ENCODE measurements at places on chromosomes 7 and 10.
A peak's percentile ranks its signal among the peaks of the same experiment; 100 is the strongest.

DNA sequence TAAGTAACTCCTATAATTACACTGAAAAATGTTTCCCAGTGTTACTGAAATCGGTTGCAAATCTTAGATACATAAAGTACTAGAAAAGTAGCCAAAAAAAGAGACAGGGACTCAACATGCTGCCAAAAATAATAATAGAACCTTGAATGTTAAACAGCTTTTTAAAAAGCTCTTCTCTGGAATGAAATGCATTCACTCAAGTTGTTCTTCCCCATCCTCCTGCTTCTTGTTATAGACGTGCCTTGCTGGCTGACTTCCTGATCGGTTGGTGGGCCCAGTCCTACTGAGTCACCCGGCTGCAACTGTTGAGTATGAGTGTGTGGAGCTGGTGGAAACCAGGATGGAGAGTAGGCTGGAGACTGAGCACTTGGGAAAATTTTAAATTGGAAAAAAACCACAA is 30.6 kb upstream of the RAPGEF5 start:
- DNase-seq: no peak

- DNase-seq: no peak
These were observed 98.8 kb upstream of the ODAD2 start for GRCh38 chr10:28097633-28098032.

- DNase-seq: no peak
These were observed 28.0 kb upstream of the MCU start for GRCh38 chr10:72663971-72664370.

- peak; percentile 52 for DNase-seq
These were observed 207.9 kb upstream of the MYO3A start for GRCh38 chr10:25725917-25726716.

DNA sequence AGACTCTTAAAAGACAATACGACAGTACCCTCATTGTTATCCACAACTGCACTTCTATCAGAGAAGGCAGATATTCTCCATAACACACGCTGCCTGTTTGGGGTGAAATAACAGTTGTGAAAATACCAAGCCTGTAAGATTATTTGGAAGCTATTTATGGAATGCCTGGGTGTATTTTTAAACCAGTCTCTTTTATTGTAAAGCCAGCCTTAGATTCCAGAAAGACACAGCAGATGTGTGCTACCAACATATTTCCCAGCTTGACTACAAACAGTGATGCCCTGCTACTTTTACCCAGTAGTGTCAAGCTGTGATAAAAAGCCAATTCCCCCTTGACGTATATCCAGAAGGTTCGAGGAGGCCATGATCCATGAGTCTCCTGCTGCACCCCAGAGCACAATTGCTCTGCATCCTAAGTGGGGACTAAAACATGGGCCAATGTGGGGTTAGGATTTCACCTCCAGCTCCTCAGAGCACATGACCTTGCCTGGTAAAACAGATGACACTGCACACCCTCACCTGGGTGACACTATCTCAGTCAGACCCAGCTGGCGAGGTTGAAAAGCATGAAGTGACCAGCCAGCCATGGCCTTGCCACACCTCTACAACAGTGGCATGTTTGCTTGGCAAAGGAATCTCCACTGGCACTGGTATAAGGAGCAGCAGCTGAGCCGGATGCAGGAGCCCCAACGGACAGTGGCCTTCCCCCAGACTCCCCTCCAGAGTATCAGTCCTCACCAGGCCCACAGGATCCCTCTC is 62.2 kb downstream of the GFRA1 start:
- no peak for DNase-seq

All from SW480 (cell line).